ENCODE measurements at places on chromosomes 5 and 9. TPM values are rescaled to one million over a fixed set of nuclear protein-coding genes. Genes with fewer than 3 reads are reported as not detected.
A peak's percentile ranks its signal among the peaks of the same experiment; 100 is the strongest.

- no peak for DNase-seq
Observed at GRCh38 chr5:158765407-158765806, 334.3 kb downstream of the EBF1 start.

The BTNL9 gene
- under 0.01 TPM for total RNA-seq

DNA sequence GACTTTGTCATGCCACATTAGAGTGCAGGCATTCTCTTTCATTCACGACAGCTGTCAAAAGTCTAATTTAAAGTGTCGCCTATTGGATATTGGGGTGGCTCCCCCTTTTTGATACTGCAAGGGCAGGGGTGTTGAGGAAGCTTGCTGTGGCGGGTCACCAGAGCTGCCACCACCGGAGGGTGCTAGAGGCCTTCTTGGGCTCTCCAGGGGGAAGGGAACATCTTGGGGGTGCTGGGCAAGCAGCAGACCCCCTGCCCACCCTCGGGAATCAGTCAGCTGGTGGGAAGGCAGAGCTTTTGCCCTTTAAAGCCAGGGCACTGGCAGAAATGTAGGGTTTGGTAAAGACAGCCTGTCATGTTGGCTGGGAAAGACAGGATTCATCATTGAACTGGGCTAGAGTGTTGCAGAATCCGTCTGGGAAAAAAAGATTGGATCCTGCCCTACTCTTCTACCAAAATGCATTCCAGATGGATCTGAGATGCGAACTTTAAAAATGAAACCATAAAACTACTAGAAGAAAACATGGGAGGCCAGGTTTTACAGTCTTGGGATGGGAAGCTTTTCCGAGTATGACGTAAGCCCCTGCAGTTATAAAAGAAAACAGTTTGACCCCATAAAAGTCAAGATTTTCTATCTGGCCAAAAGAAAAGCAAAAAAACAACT is 22.3 kb downstream of the COL5A1 start:
- no peak for DNase-seq

GRCh38 chr9:89461265-89461664 is 36.6 kb downstream of the SEMA4D start:
- DNase-seq = peak; percentile 41

All from dermis microvascular lymphatic vessel endothelial cell (primary cell).